ENCODE measurements at places on chromosomes 6 and 20.

GRCh38 chr6:4039348-4039747 lies 39.6 kb downstream of the FAM217A start:
- no peak for DNase-seq

DNA sequence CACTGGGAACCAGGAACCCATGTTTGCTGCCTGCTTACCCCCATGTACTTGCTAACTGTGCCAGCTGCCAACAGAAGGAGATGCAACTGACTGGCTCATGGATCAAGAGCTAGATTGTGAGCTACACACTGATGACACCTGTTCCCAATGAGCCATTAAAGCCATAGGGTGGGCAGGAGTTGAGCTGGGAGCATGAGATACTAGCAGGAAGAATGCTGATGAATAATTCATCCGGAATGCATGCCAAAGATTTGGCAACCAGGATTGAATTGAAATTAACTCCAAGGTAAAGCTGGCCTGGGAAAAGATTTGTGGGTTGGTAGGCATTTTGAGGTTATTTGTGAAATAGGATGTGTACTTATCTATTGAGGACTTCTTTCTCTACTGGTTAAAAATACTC lies 631.1 kb downstream of the KIF16B start:
- DNase-seq, result no peak

DNA sequence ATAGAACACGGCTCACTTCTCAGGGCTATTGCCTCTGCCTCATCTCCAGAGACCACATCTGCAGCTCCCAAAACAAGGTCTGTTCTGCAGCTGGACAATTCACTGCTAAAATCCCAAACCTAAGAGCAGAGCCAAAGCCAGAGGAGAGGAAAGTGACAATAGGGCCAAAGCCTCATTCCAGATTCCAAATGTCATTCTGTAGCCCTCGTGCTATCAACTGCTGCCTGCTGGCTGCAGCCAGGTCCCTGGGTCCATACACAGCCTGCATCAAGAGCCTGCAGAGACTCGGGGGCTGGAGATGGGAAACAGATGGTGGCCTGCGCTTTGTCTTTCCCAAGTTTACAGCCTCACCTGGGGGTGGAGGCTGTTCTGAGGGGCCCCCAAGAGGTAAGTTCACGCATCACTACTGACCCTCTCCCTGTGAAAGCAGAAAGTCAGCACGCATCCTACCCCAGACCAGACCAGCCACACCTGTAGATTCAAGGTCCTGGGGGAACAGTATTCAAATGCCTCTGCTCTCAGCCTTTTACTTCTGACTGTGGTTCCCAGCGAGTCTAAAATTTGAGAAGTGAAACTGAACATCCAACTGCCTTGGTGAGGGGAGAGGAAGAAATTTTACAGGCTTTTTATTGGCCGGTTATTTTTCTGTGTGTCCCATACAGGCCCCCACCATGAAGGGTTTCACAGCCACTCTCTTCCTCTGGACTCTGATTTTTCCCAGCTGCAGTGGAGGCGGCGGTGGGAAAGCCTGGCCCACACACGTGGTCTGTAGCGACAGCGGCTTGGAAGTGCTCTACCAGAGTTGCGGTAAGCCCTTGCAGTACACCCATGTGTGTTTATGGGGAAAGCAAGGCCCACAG lies at the start of gene LY86:
LY86 (plus strand) TSS at position 657 of the 860 bp plus-strand sequence; CDS start at position 672, 15 bp downstream.
- no peak for DNase-seq

GRCh38 chr6:167210375-167211294 lies 52.9 kb upstream of the GPR31 start:
- no peak for DNase-seq

GRCh38 chr6:139474145-139475108 lies 100.0 kb upstream of the CITED2 start:
- DNase-seq, result no peak

GRCh38 chr6:6748001-6748400 lies 159.5 kb downstream of the LY86 start:
- no peak for DNase-seq

DNA sequence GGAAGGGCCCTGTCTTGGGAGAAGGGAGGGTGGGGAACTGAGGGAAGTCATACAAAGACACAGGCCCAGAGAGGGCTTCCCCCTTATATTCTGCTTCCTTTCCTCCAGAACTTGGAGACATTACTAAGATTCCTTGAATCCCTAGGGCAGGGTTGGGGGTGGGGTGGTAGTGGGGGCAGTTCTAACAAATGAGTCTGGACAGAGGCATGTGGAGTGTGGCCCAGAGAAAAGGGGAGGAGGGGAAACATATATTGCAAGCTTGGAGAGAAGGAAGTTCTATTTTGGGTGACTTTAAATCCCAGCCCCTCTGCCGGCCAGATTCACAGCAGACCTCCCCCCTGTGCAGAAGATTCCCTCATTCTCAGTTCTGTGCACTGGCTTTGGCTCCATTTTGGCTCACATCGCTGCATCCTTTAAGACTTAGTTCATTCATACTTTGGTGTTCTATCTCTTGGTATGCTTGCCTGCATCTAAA lies 43.7 kb downstream of the DAAM2 start:
- no peak for DNase-seq

DNA sequence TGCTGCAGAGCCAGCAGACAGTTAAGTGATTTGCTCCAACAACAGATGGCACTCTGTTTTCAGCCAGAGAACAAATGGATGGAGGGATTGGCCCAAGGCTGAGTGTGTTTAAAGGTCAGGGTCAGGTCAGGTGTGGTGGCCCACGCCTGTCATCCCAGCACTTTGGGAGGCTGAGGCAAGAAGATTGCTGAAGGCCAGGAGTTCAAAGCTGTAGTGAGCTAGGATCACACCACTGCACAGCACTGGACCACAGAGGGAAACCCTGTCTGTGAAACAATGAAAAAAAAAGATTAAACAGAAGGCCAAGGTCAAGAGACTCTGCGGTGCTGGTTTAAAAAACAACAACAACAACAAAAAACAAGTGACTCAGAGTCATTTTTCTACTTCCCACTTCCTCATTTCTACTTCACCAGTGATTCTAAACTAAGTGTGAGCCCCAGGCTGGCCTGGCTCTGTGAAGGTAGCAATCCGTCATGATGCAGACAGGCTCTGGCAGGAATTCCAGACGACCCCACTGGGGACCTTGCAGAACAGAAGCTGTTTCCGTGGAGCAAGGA lies 42.5 kb upstream of the ARMC2 start:
- DNase-seq, result no peak

GRCh38 chr6:2688401-2689064 lies 62.2 kb downstream of the MYLK4 start:
- DNase-seq, result no peak

DNA sequence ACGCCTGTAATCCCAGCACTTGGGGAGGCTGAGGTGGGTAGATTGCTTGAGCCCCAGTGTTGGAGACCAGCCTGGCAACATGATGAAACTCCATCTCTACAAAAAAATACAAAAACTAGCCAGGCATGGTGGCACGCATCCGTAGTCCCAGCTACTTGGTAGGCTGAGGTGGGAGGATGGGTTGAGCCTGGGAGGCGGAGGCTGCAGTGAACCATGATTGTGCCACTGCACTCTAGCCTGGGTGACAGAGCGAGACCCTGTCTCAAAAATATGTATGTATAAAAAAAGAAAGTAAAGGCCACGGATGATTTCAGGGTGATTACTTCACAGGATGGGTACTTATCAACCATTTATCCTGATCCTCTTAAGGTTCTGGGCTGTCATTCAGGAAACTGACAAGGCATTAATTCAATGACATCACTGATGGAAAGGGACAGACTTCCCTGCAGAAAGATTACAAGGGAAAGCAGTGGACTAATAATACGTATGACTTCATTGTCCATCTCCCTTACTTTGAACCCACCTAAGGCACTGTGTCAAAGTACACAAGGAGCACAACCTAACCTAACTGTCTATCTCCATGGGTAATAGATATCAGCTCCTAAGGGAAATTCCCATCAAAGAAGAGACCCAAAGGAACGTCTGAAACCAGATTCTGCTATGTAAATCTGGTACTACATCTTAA lies 61.2 kb downstream of the ZMYND8 start:
- no peak for DNase-seq

DNA sequence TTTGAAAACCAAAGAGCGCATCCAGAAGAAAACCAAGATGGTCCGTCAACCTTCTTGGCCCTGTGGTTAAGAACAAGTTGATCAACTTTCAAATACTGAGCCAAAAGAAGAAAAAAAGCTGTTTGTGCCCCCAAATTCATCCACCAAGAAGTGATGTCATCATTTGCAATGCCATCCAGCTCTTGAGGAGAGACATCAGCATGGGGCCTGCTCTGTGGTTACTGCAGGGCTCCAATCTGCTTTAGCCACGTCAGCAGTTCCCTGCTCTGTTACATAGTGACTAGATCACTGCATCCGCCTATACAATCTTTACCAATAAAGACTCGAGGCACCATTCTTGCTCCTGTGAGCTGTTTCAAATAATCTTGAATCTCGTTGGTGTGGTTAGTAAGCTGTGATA lies 75.0 kb upstream of the BLCAP start:
- DNase-seq, result no peak

Data from activated gamma-delta T cell treated with anti-CD3 and anti-CD28 coated beads, Interleukin-2, amount 50 U/mL, for 16 hours (primary cell).